ENCODE measurements at places on chromosomes 13 and 19.

GRCh38 chr13:93151277-93151676 is 75.3 kb upstream of the GPC6 start:
- no peak for DNase-seq

DNA sequence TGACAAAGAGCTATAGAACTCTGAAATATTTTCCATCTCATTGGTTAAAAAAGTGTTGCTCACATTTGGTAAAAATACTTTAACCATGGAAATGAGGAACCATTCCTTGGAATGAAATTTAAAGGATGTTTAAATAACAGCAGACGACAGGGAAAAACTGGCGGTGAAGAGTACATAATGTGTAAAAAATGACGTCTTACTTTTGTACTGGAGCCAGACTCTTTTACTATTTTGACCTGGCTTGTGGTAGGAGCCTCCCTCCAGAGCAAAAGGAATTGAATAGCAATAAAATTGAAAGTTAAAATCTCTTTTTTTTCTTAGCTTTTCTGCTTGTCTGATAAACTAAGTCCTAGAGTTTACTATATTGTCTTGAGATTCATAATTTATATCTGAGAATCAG is 426.2 kb upstream of the KLHL1 start:
- DNase-seq: no peak

GRCh38 chr19:47240996-47241918 is 10.3 kb upstream of the BBC3 start:
- peak; percentile 70 for DNase-seq

- DNase-seq: no peak
Observed at GRCh38 chr19:869245-870177, 10.0 kb downstream of the CFD start.

DNA sequence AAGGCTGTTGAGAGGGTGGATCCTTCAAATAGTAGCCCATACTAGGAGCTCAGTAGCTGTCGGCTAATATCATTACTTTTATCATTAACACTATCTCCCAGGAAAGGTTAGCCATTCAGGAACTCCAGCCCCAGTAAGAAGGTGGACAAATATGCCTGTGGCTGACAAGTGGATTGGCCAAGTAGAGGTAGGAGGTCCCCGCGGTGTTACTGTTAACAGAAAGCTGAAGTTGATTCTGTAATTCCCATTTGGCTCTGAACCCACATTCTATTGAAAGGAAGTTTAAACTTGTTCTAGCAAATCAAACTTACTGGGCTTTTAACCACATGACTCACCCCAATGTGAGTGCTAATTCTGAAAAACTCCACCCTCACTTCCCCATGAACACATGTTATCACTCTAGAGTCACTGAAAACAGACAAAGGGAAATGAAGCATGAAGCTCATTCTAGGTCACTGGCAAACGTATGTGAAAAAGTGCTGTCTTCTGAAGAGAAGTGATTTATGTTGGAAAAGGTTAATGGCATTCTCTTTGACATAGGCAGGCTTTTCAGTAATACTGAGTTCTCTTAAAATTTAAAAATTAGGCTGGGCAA is 273.5 kb downstream of the FGF14 start:
- no peak for DNase-seq

DNA sequence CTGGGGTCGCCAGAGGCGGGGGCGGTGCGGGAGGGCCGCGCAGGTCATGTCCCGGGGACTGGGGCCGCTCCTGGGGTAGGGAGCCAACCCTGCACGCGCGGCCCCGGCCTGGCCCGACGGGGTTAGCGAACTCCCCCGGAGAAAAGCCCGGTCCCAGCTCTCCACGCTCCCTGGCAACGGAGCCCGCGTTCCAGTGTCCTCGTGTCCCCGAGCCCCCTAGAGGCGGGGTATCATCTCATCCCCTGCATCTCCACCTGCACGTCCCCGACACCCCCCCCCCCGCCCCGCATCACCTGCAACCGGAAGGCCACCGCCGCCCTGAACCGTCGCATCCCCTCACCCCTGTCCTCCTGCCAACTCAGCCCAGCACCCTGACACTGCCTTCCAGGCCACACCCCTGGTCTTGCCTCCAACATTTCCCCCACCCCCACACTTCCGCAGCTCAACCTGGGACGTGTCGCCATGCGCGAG is 2.7 kb downstream of the WDR88 start:
- DNase-seq: no peak

- peak; percentile 41 for DNase-seq
Observed at GRCh38 chr19:892243-892893, 619 bp downstream of the MED16 start.

DNA sequence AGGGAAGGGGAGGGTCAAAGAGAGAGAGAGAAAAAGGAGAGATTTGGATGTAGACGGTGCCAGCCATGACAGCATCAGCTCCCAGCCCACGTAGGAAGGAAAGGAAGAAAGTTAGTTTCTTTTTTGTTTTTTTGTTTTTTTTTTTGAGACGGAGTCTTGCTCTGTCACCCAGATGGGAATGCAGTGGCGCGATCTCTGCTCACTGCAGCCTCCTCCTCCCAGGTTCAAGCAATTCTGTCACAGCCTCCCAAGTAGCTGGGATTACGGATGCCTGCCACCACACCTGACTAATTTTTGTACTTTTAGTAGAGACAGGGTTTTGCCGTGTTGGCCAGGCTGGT is 27.6 kb downstream of the ELL start:
- no peak for DNase-seq

DNA sequence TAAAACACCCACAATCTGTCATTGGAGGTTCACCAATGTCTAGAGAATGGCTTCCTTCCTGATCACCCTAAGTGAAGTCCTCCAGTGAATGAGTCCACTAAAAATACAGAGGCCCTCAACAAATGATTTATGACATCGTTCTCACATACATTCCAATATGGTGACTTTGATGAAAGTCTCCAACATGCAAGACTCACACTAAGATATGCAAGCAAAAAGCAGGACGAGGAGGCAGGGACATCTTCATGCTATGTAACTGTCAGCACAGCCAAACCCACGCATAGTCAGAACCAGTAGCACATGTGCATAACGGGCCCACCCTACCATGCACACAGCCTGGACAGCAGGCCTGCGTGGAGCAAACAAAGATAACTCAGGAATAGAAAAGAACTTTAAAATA is 16.6 kb upstream of the LSM14A start:
- no peak for DNase-seq

DNA sequence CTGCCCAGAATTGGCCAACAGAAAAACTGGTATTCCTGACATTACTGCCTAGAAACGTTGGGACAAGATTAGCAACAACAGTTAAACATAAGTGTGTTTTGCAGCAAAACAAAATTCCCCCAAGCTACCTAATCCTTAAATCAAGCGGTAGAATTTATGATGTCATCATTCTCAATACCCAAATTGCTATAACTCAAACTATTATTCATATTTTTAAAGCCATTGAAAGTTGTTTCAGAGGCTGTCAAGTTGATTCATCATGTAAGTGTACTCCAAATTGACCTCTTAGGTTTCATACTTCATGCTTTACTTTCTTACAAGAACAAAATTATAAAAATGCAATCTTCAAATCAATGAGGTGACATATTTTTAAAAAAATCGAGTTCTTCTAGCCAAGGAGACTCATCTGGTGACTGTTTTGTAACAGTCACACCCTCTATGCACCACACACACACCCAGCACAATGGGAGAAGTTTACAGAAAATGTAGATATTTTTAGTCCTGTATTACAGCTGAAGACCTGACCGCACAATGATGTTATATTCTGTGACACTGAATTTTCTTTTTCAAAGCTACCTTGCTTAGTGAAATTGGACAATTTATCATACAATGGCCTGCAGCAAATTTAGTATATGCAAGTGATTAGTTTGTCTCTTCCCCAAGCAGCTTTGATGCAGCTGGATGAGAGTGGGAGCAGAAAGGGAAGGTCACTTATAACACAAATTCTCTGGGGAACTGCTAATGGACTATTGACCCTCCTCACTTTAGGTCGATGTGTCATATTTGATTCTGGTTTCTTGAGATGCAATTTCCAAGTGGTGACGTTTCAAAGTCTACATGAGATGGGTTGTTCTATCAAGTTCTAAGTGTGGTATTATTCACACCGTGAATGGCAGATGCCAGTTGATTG is 345.3 kb upstream of the OBI1 start:
- no peak for DNase-seq

DNA sequence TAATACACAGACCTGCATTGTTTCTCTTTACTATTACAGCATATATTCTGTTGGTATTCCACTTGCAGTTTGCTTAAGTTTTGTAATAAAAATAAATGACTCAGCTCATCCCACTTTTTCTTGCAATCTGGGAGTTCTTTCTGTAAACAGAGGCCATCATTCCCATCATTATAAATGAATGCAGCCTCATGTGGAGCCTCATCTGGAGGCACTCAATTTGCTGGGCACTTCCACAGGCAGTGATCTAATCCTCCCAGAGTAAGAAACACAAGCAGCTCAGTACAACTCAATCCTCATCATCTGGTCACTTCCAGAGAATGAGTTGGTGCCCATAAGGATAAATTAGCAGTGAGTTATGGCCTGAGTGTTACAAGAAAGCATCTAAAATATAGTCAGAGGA is 2801.9 kb downstream of the PCDH9 start:
- DNase-seq: no peak

- no peak for DNase-seq
Observed at GRCh38 chr19:54456423-54457373, 6.9 kb downstream of the LENG9 start.

GRCh38 chr19:18292462-18292809 is 11.0 kb upstream of the JUND start:
- DNase-seq: no peak

DNA sequence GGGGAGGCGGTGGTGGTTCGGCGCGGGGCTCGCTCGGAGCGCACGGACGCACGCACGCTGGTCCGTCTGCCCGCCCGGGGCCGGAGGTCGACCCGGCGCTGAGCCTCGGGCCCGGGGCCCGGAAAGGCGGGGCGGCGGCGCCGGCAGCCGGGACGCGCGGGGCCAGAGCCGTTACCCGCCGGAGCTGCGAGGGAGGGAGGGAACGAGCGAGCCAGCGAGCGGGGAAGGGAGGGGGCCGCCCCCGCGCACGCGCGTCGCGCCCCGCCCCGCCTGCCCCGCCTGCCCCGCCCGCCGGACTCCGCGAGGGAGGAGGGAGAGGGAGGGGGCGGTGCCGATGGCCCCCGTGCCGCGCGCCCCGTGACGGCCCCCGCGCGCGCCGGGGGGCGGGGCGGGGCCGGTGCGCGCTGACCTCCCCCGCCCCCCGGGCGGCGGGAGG is 15.0 kb downstream of the CIC start:
- peak; percentile 85 for DNase-seq

- peak; percentile 60 for DNase-seq
Observed at GRCh38 chr19:45919678-45920077, 5.1 kb upstream of the NANOS2 start.

DNA sequence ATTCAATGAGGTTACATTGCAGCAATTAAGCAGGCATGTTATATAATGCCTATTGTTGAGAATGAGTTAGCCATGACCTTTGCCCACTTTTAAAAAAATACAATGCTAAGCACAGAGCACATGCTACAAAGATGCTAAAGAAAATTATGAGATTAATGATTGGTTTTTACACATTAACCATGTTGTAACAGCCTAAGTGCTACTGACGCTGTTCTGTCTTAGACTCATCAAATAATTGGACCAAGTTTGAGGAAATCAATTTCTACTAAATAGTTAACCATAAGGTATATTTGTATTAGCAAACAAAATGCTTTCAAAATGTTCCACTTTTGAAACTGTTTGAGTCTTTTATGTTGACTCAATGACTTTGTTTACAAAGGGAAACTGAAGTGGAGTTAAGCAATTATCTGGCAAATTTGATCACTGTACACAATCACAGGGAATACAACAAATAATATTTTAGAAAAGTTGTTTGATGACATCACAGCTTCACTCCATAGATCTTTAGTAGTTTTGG is 14.3 kb downstream of the MIR17HG start:
- DNase-seq: no peak

DNA sequence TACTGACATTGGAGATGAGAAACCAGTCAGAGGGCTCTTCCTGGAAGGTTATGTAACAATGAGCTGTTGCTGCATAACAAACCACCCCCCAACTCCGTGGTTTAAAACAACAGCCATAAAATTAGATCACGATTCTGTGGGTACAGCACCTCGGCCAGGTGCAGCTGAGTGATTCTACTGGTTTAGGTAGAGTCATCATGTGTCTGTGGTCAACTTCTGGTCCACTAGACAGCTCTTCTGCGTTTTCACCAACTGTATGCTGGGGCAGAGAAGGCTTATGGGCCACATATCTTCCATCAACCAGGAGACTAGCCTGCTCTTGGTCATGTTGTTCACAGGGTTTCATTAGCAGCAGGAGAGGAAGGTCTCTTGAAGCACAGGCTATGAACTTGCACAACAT is 585.5 kb downstream of the KCTD12 start:
- no peak for DNase-seq

GRCh38 chr19:53365899-53366493 is 491 bp downstream of the ZNF525 start:
- DNase-seq: peak; percentile 50

- DNase-seq: peak; percentile 37
Observed at GRCh38 chr19:33392341-33393285, 19.1 kb downstream of the CEBPG start.

- DNase-seq: no peak
Observed at GRCh38 chr19:30865511-30865910, 483.7 kb downstream of the TSHZ3 start.

GRCh38 chr13:110574161-110574560 is 12.6 kb upstream of the RAB20 start:
- DNase-seq: no peak

GRCh38 chr13:52968074-52968700 is 60.4 kb upstream of the OLFM4 start:
- peak; percentile 76 for DNase-seq

DNA sequence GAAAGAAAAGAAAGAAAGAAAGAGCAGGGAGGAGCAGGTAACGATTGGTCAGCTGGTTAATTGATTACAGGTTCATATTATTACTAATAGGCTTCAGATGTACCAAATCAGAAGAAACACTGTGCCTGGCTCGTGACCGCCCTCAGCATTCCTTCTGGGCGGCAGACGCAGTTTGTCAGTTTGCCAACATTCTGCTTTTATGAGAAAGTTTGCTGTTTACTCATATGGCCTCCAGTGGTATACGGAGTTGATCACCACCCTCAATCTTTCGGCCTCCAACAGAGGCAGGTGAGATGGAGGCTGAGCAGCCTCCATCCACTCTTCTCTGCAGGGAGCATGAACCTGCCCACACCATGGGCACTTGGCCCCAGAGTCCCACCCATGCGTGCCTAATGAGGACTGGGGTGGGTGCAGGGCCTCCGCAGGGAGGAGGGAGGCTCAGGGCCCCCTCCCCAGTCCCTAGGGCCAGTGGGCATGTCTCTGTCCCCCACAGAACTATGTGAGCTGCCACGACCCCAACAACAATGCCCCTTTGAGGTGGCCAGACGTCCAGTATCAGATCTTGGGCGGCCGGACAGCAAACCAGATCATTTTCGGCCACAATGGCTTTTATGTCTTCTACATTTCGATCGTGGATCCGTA is 8.8 kb downstream of the PRR22 start:
- DNase-seq: no peak

- DNase-seq: peak; percentile 95
Observed at GRCh38 chr19:51904331-51905165, at the start of gene ZNF649. TSS of gene ZNF649 (minus strand) at chr19:51905017. CDS start at chr19:51900107, 4,910 bp downstream.

GRCh38 chr19:38891771-38892170 is 7.6 kb downstream of the SIRT2 start:
- DNase-seq: peak; percentile 98

GRCh38 chr19:1651568-1652291 is 685 bp downstream of the TCF3 start:
- peak; percentile 43 for DNase-seq

Data from SJCRH30 (cell line).